Fibroblast of skin of right biceps (primary cell): ENCODE measurements at places on chromosomes 4 and X.

DNA sequence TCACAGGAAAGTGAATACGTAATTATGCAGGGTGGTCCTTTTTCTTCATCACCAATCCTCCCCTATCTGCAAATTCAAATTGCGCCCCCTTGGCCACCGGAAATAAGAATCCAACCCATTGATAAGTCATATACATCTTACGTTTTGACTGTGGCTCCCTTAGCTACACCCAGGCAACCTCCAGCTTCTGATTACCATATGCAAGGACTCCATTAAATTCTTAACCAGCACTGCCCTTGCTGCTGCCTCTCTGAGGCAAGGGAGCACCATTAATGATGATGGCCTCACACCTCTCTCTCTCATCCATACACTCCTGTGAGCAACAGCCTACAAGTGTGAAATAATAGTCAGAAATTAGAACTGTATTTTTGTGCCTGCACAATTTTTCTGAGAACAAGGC, 106.0 kb upstream of the NOCT start:
- no peak for DNase-seq

DNA sequence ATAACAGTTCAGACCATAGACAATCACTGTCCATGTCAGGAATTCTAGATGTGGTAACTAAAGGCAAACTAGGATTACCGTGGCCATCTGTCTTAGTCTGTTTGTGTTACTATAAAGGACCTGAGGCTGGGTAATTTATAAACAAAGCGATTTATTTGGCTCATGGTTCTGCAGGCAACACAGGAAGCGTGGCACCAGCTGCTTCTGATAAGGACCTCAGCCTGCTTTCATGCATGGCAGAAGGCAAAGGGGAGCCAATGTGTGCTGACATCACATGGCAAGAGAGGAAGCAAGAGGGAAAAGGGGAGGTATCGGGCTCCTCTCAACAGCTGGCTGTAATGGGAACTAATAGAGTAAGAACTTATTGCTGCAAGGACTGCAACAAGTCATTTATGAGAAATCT, 376.7 kb downstream of the GPM6A start:
- no peak for DNase-seq

DNA sequence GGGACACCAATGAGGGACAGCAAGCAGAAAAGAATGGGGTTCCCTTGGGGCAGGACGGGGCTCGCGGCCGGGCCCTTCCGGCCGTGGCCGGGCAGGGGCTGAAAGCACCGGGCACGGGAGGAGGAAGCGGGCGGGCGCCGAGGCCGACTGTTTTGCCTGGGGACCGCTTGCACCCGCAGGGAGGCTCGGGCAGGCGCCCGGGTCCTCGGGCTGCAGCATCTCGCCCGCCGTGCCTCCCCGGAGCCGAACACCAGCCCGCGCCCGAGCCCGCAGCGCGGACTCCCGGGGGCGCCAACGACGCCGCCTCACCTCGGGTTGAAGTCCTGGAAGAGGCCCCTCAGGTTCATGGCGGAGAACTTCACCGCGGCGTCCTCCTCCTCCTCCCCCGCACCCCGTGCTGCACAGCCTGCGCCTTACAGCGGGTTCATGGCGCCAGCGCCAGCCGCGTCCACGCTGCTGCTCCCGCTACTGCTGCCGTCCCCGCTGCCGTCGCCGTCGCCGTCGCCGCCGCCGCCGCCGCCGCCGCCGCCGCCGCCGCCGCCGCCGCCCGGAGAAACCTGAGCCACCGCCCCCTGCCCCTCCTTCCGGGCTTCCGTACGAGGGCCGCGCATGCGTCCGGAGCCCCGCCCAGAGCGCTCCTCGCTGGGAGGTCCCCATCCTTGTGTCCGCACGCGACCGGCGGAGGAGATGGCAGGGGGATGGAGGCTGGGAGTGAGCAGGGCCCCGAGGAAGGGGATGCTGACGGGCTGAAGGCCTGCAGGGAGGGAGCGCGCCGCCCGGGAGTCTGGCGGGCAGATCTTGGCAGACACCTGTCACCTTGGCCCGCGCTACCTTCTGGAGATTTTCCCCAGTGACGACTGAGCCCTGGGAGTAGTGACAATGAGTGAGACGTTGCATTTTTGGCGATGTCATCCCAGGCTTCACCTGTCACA, at the start of gene TMEM185A:
TMEM185A (minus strand) TSS at position 559 of the 932 bp plus-strand sequence; CDS start at position 347, 212 bp downstream.
- DNase-seq: peak; percentile 61

- DNase-seq: no peak
Measured at GRCh38 chrX:81868979-81869378, 667.1 kb downstream of the SH3BGRL start.

DNA sequence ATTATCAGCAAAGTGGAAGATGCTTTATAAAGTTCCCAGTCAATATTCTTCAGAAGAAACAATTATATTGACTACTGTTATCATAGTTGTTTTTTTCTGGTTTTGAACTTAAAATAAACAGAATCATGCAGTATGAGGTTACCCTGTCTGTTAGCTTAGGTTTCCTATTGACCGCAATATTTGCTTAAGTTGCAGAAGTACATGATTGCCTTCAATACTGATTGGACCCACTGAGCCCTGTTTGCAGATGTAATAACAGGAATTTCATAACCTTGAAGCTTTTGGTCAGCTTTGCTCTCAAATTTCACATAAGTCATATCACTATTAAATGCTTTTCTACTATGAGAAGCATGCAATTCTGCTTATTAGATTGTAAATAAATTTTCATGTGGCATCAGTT, 229.1 kb upstream of the FSTL5 start:
- DNase-seq: no peak

- DNase-seq: no peak
Measured at GRCh38 chr4:156223985-156224384, 270.3 kb upstream of the CTSO start.

DNA sequence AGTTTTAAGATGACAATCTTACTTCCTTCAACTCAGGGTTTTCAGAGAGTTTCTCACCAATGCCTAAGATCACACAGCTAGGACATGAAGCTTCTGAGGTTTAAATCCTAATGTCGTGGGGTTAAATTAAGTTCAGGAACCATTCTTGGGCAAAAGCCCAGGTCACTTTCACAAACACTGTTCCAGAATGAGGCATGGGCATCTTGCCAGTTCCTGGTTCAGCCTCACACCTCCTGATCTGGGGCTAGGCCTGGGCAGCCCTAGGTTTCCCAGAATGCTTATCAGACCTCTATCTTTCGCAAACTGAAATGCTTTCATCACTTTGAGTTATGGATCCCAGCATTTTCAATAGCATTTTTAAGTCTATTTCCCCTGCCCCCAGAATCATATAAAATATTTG, 224.8 kb upstream of the EDA2R start:
- no peak for DNase-seq

- DNase-seq: no peak
Measured at GRCh38 chr4:1296324-1297022, 6.8 kb downstream of the MAEA start.

- DNase-seq: peak; percentile 56
Measured at GRCh38 chr4:94758141-94758699, 465 bp downstream of the BMPR1B start.

DNA sequence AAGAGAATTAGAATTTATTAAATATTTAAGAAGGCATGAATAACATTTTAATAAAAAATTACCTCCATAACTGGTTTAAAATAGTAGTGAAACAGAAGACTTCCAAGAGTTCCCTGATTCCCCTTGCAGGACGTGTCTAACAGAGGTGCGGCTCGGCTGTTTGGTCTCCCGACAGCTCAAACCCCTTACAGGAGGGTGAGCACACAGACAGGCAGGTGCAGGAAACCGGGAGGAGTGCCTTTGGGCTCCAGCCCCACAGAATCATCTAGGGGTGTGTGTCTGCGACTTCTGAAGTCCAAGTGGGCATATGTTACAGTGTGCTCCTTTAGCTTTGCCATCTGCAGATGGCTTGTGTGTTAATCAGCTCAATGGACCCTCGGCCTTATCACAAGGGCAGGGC, 88.1 kb upstream of the CCSER1 start:
- DNase-seq: no peak

- DNase-seq: no peak
Measured at GRCh38 chr4:189285377-189285776, 655.3 kb upstream of the FRG1 start.

- DNase-seq: no peak
Measured at GRCh38 chr4:76088719-76089118, 14.2 kb downstream of the ART3 start.

GRCh38 chr4:108429662-108430061, 190.7 kb upstream of the RPL34 start:
- no peak for DNase-seq

- peak; percentile 92 for DNase-seq
Measured at GRCh38 chr4:99383833-99384392, 31.4 kb upstream of the ADH1C start.

DNA sequence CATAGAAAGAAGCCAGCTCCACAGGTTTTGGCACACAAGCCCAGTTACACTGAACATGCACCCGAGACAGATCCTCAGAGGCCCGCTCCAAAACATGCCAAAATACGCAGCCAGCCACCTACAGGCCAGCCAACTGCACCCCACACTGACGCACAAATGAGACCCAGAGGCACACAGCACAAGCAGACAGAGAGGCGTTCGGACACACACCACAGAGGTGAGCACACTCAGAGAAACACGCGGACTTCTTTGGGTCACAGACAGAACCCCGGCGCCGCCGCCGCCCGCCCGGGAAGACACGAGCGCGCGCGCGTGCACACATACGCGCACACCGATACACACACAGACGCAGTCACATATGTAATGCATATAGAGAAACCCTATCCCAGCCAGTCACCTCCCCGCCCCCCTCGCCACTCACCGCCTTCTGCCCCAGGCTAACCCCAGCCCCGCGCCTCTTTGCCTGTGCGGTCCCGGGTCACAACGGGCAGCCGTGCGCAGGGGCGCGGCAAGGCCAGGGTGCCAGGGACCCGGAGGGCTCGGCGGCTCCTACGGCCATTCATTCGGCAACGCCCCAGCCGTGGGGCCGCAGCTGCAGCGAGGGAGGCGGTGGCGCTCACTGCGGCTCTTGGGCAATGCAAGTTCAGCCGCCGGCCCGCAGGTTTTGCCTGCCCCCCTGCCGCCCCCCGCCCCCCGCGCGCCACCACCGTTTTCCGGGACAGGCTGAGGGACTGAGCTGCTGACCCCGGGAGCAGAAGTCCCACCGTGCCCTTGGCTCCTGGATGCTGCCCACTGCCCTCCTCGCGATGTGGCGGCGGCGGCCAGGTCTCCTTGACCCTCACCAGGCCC, 553 bp downstream of the SEPTIN6 start:
- peak; percentile 40 for DNase-seq
